Lung (tissue), 17 donors: ENCODE measurements at places on chromosomes 4 and X. TPM values are rescaled to one million over a fixed set of nuclear protein-coding genes. Genes with fewer than 3 reads are reported as not detected.

GRCh38 chrX:46573331-46573891, at the start of gene CHST7:
Gene CHST7, plus strand, starts transcription at chrX:46573765. Its CDS starts 167 bp downstream, at chrX:46573932.
- DNase-seq: peak; percentile 62

GRCh38 chr4:110793890-110794554, 171.1 kb upstream of the PITX2 start:
- DNase-seq: peak; percentile 57

GRCh38 chr4:55068522-55068921, 56.9 kb downstream of the KDR start:
- DNase-seq: no peak

GRCh38 chr4:151356510-151356909, 31.1 kb upstream of the SH3D19 start:
- no peak for DNase-seq

GRCh38 chr4:98377559-98377958, 116.4 kb downstream of the RAP1GDS1 start:
- no peak for DNase-seq

DNA sequence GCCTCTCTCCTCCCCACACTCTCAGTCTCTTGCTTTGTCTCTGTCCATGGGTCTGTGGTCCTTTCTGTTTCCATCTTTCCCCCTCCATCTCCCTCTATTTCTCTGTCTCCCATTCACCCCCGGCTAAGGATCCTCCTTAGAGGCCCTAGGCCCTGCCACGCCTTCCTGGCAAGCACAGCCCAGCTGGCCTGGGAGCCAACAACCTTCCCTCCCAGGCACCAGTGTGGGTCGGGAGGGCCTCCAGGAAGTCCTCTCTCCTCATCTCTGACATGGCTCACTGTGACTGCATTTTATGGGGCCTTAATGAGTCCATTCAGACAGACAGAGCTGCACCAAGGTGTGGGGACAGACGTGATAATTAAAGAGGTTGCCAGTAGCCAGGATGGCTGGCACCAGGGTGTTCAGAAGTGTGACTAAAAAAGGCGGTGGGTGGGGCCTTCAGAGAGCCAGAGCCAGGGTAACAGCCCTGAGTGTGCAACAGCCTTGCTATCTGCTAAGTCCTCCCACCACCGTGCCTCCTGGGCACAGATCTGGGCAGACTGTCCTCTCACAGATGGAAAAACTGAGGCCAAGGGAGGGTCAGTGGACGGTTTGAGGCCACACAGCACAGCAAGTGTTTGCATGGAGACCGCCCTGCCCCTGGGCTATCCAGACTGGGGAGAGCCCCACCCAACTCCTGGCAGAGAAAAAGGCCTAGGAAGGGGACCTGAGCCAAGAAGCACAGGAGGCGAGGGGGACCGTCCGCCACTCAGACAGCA, 31.5 kb downstream of the BLOC1S4 start:
- no peak for DNase-seq

DNA sequence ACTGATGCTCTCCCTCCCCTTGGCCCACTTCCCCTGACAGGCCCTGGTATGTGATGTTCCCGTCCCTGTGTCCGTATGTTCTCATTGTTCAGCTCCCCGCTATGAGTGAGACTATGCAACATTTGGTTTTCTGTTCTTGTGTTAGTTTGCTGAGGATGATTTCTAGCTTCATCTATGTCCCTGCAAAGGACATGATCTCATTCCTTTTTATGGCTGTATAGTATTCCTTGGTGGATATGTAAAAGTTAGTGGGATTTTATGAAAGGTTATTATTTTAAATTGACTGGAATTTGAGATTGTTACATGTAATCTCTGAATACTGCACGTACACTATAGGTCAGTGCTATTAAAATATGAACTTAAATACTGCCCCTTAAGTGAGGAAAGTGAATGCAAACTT, 184.0 kb downstream of the WDFY3 start:
- no peak for DNase-seq

DNA sequence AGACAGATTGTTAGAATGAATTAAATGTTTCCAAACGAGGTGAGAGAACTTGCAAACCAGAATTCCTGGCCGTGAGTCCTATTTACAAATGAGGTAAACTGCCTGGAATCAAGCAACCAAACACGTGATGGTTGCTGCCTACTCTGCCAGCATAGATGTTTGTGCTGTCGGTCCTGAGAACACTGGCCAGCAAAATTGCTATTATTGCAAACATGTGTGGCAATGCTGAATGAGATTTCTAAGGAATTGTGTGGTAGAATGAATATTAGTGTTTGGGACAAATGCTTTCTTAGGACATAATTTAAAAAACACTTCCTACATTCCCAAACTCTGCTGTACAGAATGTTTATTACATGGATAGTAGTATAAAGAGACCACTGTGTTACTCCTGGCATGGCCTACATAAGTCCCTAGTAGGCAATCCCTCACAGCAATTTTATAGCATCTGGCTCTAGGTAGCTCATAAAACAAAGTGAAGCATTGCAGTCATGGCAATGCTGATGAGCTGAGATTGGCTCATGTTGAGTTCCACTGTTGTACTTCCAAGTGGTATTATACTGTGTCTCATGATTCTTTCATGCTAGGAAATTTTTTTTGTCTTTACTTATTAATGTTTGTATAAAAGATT, 605.2 kb upstream of the EPHA5 start:
- no peak for DNase-seq

DNA sequence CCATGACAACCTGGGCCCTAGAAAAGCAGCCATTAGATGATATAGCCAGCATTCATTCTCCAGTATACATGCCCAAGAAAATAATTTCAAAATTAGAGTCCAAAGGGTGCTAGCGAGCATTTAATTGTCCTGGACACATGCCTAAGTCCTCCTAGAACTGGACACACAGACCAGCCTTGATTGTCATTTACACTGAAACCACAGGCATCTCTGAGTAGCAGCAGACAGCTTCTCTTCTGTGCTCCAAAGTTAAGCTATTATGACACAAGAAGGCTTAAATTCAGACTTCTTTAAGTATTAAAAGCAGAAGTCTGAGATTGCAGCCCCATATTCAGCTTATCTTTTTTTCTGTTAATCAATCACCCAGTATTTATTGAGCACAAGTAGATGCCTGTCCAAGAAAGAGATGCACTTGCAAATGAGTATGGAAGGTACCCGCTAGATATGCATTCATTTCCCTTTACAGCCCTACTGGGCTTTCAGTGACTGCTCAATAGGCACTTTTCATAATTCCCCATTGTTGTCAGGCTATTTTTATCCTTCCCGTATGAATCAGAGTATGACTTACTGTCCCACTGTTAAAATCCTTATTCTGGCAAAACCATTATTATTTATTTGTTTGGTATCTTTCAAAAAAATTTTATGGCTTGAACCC, 374.1 kb downstream of the FBXW7 start:
- no peak for DNase-seq

DNA sequence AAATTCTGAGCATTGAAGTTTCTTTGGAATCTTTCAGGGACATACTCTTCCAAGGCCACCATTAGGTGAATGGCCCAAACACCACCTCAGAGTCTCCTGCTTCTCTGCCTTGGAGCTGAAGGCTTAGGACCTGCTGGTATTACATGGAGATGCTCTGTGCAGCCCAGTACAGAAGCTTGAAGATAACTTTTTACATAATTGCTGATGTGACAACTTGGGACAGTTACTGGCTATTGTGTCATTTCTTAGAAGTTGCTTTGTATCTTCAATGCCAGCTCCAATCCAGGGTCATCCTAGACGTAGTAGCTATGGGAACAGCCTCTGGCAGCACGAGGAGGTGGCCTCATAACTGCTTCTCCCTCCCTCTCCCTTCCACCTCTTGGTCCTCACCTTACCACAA, 60.5 kb downstream of the RTL5 start:
- DNase-seq: no peak

DNA sequence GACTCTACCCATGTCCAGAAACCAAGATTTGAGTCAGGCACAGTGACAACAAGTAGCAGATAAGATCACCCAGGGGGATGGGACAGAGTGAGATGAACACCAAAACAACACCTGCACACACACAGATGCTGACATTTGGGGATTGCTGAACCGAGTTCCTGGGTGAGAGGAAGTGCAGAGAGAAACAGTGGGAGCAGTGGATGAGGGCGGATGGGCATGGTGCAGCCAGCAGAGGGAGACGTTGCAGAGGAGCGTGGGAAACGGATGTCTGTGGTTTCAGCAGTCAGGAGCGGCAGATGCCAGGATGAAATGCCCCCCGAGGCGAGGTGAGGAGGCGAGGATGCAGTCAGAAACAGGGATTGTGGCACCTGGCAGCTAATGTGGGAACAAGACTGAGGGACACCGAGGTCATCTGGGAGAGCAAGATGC, 78.6 kb upstream of the STS start:
- DNase-seq: no peak

GRCh38 chrX:56232221-56233082, at the start of gene KLF8:
Gene KLF8, plus strand, starts transcription at chrX:56232356. Its CDS starts 979 bp downstream, at chrX:56233335.
- peak; percentile 22 for DNase-seq

DNA sequence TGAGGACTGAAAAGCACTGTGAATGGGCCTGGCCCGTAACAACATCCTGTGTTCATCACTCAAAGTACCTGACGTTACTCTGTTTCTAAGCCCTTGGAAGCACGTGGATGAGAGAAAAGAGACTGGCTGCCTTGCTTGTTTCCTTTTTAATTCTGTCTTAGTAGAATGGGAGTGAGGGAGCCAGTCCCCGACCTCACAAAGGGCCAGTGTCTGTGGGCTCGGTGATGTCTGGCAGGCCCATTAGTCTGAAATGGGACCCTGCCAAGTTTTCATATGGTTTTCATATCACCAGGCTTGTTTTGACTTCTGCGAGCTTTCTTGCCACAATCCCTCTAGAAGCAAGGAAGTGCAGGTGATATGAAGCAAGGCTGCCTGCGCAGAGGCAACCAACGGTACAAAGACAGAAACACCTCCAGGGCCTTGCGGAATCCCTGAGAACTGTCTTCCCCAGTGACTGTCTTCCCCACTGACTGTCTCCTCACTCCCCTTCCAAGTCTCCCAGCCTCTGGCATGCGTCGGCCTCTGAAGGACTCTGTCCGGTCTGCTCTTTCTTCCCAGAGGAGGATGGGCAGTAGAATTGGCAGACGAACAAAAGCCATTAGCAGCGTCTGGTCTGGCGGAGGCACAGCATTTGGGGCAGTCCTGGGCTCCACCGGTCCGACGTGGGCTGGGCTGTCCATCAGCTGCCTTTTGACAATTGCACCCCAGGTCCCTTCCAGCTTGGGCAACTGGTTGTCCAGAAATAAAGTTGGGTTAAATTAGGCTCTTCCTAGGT, 20.2 kb upstream of the RASL11B start:
- DNase-seq: peak; percentile 77

DNA sequence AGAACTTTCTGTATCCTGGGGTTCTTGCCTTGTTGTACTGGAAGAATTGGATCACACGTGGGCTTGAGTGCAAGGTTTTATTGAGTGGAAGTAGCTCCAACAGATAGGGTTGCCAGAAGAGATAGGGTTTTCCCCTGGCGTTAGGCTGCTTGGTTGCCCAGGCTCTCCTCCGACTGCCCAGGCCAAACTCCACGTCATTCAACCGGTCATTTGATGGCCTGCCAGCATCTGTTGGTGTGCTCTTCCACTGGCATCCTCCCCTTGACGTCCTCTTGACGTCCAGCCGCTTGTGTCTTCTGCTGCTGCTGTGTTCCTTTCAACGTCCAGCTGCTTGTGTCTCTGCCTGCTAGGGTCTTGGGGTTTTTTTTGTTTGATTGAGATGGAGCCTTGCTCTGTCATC, 340.3 kb upstream of the ZCCHC13 start:
- DNase-seq: no peak

PABPC1L2B gene
- not detected for total RNA-seq

CLDN22 gene
- 0.09 TPM for total RNA-seq

XPNPEP2 gene
- total RNA-seq: 1.9 TPM

GATA1 gene
- total RNA-seq: 1.2 TPM

GLRA3 gene
- 0.15 TPM for total RNA-seq

FGG gene
- total RNA-seq: 0.91 TPM
